Fibroblast of skin of left biceps (primary cell): ENCODE measurements at places on chromosomes 16 and 17.
A peak's percentile ranks its signal among the peaks of the same experiment; 100 is the strongest.

DNA sequence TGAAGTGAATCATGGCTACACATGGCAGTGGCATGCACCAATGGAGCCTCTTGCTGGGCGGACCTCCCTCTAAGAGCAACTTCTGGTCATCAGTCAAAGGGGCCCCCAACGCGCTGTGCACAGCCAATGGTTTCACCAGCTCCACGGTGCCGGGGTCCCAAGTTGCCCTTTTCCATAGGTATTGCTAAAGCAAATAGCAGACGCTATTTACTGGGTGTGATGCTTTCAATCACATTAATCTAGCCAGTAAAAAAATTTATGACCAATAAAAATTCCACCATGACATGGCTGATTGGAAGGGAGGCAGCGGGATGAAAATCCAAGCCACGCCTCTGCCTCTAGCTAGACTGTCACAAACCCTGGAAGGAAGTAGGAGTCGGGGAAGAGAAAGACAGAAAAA is 680.3 kb upstream of the SOX9 start:
- no peak for DNase-seq

GRCh38 chr16:71796501-71797097 is 12.0 kb downstream of the AP1G1 start:
- DNase-seq, result no peak

- DNase-seq, result no peak
Observed at GRCh38 chr16:11494433-11494832, 92.3 kb downstream of the LITAF start.

DNA sequence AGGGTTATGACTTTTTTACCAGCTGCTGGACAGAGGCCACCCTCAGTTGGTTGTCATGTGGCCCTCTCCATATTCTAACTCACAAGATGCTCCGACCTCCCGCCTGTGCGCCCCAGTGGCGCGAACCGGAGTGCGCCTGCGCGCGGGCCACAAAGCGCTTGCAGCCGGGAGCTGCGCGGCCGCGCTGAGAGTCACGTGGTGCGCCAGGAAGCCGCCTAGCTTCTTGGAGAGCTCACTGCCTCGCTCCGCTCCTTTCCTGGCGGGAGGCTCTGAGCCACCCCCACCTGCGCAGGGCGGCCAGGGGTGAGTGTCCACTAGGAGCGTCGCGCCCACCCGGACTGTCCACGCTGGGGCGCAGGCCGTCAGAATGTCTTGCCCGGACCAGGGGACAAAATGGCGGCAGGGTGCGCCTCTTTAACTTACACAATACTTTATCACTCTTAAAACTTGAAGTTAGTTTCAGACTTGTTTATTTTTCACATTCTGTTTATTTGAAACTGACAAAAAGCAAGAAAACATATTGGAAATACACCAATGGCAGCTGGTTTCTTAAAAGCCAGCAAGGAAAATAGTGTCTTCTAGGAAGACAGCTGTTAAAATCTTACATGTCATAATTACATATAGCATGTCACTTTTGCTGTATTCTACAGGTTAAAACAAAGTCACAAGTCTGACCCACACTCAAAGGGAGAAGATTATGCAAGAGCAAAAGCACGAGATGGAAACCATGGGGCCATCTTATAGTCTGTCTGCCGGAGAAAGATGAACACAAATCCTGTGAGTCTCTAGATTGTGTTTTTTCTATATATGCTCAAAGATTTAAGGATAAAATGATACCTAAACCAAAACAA is 357.9 kb downstream of the CNTNAP4 start:
- no peak for DNase-seq

DNA sequence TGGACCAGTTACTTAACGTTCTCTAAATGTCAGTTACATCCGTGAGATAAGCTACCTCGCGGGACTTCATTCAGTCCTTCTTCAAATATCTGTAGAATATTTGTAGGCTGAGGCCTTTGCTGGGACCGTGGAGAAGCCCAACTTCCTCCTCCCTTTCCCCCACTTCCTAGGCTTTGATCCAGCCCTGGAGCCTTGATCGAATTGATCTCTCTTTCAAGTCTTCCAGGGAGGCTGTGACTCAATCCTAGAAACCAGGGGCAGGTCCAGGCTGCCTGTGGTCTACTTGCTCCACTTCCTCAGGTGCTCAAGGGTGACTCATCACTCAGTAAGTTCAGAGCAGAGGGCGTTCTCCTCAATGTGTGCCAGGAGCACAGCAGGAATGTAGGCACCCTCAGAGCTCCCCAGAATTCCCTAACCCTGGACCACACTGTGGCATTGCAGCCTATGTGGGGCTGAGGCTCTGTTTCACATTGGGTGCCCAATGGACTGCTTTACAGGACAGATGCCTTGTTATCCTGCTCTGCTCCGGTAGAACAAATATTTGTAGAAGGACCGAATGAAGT is 11.2 kb upstream of the CEP20 start:
- DNase-seq, result peak; percentile 69

DNA sequence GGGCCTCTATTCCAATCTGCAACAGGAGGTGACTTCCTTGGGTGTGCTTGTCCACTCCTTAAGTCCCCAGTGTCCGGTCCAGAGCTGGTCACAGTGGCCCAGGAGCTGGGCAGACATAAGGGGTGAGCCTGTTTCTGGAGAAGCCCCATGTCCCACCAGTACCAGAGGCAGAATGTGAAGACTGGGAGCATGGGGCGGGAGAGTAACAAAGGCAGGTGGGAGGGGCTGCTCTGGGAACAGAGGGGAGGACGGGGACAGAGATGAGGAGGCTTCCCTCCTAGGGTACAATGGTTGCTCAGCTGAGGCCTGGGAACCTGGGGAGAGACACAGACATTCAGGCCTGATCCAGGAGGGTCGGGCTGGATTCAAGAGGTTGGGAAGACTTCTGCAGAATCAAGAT is 323.3 kb upstream of the TNRC6C start:
- no peak for DNase-seq

DNA sequence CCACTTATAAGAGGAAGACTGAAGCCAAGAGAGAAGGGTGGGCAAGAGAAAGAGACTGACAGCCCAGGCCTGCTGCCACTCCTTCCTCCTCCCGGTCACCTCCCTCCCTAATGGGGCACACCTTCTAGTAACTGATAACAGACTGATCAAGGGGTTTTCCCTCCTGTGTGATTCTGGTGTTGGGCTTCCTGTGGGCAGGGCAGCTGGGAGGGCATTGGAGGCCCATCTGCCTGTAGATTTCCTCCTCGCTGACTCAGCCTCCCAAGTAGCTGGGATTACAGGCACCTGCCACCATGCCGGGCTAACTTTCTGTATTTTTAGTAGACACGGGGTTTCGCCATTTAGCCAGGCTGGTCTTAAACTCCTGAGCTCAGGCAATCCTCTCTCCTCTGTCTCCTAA is 16.2 kb downstream of the CA4 start:
- no peak for DNase-seq

GRCh38 chr17:27585792-27586191 is 45.2 kb upstream of the LGALS9 start:
- DNase-seq, result no peak

- DNase-seq, result no peak
Observed at GRCh38 chr16:81008505-81008789, 1.4 kb downstream of the CENPN start.

DNA sequence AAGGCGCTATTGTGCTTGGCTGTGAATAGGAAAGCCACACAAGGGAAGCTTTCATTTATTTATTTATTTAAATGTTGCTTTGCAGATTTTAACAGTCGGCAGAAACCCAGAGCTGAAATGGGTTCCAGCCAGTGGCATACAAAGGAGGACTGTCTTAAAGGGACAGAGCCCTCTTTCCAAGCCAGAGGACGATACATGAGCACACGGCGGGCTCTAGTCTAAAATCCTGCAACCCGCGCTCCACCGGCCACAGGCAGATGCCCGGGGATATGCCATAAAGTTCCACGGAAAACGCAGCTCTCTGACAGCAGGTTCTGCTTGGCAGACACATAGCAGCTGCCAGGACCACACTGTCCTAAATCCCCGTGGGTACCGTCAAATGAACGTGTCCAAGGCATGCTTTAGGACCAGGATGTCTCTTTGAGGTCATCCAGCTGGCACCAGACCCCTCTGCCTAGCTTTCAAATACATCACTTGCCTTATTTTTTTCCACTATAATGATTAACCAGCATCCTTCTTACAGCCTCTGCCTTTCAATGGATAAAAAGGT is 64.6 kb downstream of the CYTH1 start:
- no peak for DNase-seq
